Tongue (tissue), 3 donors: ENCODE measurements at places on chromosomes 12 and 14. TPM values are rescaled to one million over a fixed set of nuclear protein-coding genes. Genes with fewer than 3 reads are reported as not detected.

The MYL2 gene
- 55.5 TPM for total RNA-seq

The GCN1 gene
- 68.3 TPM for total RNA-seq

DNA sequence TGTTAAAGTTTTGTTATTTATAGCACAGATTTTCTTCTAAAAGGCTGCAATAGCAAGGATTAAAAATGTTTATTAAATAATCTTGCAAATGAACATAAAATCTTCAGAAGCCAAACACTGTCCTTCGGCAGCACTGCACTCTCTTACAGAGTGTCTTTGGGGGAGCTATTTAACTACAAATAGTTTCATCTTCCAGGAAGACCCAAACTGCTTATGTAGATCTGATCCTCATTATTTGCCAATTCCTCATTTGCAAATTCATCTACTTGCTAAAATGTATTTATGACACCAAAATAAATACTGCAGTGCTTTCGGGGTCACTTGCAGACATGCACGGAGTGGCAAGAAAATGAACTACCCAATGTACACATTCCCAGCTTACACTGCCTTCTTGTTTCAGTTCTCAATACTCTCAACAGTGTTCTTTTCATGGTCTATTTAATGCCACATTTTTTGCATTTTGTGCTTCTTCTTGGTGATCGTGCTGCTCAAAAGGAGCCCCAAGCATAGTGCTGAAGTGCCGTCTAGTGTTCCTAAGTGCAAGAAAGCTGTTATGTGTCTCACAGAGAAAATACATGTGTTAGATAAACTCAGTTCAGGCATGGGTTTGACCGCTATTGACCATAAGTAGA lies 128.1 kb downstream of the PRKD1 start:
- peak; percentile 21 for DNase-seq

DNA sequence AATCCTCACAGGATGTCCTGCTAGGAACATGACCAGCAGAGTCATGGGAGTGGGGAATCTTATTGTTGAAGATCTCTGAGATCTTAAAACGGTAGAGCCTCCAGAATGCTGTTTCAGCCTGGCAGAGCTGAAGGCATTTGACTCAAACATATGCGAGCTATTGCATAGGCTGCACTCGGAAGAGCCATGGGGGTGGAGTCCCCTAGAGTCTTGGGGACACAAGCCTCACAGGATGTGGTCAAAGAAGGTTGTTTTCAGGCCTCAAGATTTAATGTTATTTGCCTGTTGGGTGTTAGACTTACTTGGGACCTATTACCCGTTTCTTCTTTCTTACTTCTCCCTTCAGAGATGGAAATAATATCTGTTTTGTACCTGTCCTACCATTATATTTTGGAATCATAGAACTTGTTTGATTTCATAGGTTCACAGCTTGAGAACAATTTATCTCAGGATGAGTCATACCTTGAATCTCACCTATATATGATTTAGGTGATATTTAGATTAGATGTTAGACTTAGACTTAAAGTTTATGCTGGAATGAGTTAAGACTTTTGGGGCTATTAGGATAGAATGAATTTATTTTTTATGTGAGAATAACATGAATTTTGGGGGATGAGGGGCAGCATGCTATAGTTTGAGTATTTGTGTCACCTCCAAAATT lies 172.2 kb upstream of the ATP2B1 start:
- DNase-seq = no peak
